Choroid plexus epithelial cell (primary cell): ENCODE measurements at places on chromosomes 7 and 10.

DNA sequence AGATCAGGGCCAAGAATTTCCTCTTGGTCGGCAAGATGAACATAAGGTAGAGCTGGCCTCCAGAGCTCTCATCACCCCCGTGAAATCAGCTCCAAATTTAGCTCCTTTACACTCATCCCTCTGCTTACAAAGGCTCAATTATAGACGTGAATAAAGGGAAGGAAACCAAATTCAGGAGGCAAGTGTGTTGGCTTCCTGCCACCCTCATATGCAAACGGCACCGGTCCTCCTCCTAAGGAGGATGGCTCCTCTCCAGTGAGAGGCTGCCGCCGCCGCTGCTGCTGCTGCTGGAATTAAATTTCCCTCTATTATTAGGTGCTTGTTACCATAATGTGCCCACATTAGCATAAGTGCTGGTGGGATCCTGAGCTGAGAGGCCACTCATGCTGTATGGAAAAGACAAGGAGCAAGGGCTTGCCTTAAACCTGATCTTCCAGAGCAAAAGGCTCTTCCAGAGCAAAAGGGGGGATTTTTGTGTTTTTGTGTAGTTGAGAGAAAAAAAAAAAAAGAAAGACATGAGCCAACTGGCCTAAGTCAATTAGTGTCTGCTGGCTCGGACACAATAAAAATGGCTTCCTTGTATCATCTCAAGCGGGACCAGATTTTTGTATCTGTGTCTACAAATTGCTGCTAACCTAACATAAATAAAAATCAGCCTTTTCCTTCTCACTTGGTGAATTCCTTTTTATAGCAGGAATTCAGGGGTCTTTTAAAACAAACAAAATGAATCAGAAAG lies 68.4 kb downstream of the CDHR3 start:
- DNase-seq: peak; percentile 34

DNA sequence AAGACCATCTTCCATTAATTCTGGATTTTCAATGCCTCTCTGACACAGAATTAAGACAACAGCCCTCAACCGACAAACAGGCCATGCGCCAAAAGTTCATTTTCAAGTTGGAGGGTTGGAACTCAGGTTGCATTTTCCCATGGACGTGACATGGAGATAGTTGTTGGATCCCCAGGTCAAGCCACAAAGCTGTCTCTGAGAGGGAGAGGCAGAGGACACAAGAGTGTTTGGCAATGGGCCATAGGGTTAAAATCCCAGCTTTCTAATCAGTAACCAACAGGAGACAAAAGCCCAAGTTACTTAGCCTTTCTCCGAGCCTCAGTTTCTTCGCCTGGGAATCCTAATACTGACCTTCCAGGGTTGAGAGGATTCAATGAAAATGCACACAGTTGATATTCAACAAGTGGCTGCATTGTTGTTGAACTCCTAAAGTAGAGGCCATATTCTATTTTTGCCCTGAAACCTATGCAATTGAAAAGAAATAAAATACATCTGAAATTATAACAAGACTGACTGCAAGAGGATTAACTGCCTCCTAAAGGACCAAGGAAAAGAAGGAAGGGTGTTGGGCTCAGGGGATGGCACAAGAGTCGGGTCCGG lies 44.3 kb downstream of the SORBS1 start:
- no peak for DNase-seq

- no peak for DNase-seq
Measured at GRCh38 chr10:17077346-17077781, 52.2 kb downstream of the CUBN start.

GRCh38 chr10:3987143-3987974 lies 202.3 kb upstream of the KLF6 start:
- DNase-seq: no peak

DNA sequence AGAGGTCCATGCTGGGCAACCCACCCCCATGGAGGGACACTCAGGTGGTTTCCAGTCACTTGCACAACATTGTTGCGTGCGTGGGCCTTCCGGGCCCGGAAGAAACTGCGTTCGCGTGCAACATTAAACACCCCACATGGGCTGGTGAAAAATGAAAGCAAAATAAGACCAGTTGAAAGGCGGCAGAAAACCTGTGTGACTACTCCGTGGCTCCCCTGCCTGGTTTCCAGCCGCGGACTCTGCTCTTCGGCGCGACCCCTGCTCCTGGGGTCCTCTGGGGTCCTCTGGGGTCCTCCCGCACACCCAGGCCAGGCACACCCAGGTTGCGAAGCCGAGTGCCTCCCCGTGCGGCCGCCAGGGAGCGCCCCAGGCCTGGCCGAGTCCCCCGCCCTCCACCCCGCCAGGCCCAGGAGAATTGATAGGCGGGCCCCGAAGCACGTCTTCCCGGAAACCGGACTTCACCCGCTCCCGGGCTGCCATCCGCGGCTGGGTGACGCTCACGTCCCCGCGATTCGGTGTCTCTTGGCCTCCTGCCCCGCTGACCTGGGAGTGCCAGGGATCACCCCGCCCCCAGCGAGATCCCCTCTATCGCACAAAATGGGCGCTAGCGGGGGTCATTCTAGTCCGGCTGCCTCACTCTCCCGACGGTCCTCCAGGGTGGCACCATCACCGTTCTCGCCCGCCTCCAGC lies 1.9 kb upstream of the SH2D4B start:
- peak; percentile 44 for DNase-seq

GRCh38 chr7:140769852-140770251 lies 73.3 kb downstream of the NDUFB2 start:
- DNase-seq: no peak

DNA sequence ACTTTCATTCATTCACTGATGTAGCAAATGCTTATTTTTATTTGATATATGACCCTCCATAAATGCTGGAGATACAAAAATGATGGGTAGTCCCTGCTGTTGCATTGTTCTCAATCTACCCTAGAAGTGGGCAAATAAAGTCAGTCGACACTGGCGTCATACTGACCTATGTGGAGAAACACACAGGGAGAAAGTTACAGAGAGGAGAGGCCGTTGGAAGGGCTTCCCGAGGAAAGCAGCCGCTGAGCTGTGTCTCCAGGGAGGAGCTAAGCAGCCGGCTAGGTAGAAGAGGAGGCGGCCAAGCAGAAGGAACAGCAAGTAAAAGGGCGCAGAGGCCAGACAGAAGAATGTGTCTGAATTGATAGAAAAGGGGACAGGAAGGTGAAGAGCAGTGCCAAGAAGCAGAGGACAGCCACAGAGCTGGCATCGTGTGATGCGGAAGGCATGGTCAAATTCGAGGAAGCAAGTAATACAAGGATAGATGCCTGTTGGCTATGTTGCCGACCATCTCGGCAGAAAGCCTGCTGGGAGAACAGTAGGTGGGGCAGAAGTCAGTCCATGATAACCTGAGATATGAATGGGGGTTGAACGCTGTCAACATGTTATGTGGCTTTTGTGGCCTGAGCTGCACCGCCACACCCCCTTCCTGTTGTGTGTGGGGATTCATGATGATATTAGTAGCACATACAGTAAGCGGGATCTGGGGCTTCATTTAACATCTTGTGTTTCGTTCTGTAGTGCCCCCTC lies 25.9 kb downstream of the ST8SIA6 start:
- no peak for DNase-seq

DNA sequence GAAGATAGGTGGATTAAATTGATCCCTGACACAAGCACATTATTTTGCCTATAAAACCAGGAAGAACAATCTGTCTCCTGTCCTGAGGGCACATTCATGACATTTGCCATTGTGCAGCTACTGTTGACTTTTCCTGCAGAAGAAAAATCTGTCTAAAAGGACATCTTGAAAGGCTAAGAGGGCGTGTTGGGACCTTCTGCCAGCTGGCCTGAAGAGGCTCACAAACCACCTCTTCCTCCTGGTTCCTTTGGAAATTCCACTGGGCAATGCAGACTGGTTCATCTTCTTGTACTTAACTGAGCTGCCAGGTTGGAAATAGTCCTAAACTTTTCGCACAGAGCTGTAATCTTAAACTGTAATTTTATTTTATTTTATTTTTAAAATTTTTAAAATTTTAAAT lies 35.7 kb upstream of the PIP start:
- no peak for DNase-seq

DNA sequence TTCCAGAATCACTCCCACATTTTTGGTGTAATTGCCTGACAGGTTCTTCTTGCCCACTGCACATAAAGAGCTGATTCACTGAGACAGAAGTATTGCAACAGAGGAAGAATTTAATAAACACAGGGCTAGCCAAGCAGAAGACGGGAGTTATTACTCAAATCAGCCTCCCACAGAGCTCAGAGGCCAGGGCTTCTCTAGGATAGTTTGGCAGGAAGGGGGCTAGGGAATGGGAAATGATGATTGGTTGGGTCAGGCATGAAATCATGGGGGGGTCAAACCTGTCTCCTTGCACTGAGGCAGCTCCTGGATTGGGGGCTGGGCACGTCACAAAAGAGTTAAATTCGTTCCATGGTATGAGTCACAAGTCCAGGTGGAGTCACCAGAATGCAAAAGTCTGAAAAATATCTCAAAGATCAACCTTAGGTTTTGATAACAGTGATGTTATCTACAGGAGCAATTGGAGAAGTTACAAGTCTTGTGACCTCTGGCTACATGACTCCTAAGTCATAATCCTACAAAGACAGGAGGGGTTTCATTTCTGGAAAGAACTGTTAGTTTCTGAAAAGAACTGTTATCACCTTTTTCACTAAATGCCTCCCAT lies 30.2 kb upstream of the ERCC6 start:
- DNase-seq: peak; percentile 87

GRCh38 chr10:77613476-77614130 lies 24.0 kb downstream of the KCNMA1 start:
- DNase-seq: no peak

- DNase-seq: no peak
Measured at GRCh38 chr10:87551326-87551725, 46.6 kb downstream of the MINPP1 start.

DNA sequence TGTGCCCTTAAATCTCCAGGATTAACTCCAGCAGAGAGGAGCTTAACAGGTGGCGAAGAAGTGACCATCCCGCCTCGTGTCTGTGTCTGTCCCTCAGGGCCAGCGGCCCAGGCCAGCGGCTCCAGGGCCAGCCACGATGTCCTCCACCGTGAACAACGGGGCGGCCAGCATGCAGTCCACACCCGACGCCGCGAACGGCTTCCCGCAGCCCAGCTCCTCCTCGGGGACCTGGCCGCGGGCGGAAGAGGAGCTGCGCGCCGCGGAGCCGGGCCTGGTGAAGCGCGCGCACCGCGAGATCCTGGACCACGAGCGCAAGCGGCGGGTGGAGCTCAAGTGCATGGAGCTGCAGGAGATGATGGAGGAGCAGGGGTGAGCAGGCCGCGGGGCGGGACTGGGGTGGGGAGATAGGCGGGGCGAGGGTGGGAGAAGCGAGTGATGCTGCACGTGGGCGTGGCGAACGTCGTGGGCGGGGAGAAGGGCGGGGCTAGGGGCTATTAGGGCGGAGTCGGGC lies 33.3 kb downstream of the SRRM3 start:
- peak; percentile 88 for DNase-seq

DNA sequence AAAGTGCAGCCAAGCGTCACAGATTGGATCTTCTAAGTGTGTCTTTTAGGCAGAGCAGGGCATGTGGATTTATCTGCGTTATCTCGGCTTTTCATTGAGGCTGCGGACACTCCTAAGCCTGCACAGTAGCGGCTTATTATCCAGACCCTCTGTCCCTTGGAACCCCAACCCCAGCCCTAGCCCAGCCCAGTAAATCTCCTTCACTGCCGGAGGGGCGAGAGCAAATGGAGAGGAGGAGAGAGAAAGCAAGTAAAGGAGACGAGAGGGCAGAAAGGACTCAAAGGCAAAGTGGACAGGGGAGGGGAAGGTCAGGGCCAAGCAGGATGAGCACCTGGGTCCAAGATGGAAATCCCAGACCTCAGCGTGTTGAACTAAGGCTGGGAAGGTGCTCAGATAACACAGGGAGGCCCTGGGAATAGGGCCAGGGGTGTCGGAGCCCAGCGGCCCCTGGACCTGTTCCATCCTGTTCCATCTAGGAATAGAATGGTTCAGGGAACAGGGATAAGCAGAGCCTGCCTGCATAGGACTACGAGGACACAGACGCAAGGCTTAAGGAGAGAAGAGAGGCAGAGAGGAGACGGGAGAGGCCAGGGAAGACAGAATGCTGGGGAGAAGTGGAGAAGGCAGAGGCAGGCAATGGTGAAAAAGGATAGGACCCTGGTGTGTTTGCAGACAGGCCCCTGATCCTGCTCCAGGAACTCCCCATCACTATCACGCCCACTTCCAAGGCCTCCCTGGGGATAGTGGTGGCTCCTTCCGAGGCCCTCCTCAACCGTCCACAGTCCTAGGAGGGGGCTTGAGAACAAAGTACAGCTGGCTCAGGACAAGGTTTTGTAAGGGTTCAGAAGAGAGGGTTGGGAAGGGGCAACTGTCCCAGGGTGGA lies 99.6 kb downstream of the CHST15 start:
- DNase-seq: no peak

- DNase-seq: no peak
Measured at GRCh38 chr10:98030093-98030821, at the start of gene CRTAC1. CRTAC1 (minus strand) TSS chr10:98030621; CDS start chr10:98030472, 149 bp downstream.

DNA sequence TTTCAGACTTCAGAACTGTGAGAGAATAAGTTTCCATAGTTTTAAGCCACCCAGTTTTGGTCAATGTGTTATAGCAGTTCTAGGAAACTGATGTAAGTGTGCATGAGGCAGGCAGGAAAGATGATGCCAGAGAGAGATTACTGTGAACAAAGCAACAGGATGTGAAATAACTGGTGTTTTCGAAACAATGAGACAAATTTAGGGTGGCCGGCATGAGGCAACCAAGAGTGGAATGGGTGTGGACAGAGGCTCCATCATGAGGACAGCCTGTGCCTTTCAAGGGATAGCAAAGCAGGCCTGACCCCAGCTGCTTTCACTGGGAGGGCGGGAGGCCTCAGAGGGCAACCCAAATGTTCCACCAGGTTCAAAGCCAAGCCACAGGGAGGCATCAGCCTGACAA lies 67.3 kb upstream of the UCN3 start:
- DNase-seq: peak; percentile 40

- DNase-seq: peak; percentile 52
Measured at GRCh38 chr10:101066146-101066895, 4.5 kb downstream of the KAZALD1 start.

DNA sequence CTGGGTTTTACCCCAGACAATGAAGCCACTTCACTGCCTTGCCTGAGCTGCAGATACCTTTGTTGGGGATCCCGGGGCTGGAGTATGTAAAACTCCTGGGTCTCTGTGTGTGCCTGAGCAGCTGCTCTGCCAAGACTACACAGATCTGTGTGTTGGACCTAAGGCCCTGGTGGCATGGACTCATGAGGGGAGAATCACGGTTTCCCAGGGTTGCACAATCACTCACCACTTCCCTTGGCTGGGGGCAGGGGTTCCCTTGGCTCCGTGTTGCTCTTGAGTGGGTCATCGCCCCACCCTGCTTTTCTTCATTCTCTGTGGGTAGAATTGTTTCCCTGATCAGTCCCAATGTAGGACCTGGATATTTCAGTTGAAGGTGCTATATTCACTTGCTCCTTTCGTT lies 13.9 kb upstream of the TBATA start:
- peak; percentile 7 for DNase-seq

- peak; percentile 87 for DNase-seq
Measured at GRCh38 chr7:77409005-77409738, 7.0 kb downstream of the GSAP start.

GRCh38 chr7:134720091-134720935 lies 59.1 kb upstream of the CALD1 start:
- DNase-seq: peak; percentile 61

GRCh38 chr7:111483078-111483477 lies 79.2 kb downstream of the IMMP2L start:
- no peak for DNase-seq
